ENCODE measurements at places on chromosomes 2 and 18.

DNA sequence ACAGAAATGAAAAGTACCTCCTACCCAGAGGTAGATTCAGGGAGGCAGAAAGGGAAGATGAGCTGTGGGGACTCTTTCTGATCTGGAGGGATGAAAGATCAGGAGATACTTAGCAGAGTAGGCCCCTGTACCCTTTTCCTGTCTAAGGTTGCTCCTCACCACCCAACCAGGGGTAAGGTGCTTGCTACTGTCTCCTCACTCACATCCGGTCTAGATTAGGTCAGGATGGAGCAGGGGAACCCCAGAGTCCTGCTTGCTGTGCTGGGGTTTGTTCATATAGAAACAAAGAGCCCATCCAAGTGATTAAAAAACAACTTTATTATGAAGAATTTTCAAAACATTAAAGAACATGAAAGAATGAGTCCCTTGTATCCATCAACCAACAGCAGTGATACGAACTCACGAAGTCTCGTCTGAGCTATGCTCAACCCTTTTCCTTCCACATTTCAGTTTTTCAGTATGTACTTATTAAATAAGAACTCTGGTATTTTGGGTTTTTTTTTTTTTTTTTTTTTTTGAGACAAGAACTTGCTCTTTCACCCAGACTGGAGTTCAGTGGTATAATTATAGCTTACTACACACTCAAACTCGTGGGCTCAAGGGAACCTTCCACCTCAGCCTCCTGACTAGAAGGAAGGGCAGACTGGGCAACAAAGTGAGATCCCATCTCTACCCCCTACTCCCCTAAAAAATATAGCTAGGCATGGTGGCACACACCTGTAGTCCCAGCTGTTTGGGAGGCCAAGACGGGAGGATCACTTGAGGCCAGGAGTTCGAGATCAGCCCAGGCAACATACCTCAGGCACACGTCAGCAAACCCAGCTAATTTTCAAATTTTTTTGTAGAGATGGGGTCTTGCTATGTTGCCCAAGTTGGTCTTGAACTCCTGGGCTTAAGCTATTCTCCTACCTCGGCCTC is 28.5 kb upstream of the MCFD2 start:
- DNase-seq: no peak

DNA sequence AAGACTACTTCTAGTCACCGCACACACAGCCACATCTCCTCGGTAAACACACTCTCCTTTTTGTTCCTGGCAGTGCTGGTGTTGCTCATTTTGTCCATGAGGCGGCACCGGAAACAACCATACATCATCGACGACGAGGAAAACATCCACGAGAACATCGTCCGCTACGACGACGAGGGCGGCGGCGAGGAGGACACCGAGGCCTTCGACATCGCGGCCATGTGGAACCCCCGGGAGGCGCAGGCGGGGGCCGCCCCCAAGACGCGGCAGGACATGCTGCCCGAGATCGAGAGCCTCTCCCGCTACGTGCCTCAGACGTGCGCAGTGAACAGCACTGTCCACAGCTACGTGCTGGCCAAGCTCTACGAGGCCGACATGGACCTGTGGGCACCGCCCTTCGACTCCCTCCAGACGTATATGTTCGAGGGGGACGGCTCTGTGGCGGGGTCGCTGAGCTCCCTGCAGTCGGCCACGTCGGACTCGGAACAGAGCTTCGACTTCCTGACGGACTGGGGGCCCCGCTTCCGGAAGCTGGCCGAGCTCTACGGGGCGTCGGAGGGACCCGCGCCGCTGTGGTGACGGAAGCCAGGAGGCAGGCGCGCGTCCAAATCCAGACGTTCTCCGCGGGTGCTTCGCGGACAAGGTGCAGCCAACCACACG is 221.0 kb downstream of the CDH20 start:
- DNase-seq: no peak

DNA sequence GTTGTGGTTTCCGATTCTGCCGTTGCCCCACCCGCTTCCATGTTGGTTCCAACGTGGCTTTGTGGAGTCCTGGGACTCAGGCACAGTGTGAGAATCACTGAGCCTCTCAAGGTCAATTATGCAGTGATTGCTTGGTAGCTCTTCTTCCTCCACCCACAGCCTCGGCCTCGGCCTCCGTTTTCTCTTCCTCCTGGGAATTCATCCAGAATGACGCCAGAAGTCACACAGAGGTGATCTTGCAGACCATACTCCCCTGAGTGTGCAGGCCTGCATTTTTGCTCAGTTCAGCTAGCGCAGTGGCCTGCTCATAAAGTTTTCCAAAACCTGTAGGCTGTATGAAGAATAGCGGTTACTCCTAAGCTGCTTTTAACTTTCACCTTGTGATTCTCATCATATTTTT is 273.3 kb downstream of the GBX2 start:
- DNase-seq: no peak

GRCh38 chr18:63191413-63191812 is 128.2 kb downstream of the BCL2 start:
- DNase-seq: no peak

DNA sequence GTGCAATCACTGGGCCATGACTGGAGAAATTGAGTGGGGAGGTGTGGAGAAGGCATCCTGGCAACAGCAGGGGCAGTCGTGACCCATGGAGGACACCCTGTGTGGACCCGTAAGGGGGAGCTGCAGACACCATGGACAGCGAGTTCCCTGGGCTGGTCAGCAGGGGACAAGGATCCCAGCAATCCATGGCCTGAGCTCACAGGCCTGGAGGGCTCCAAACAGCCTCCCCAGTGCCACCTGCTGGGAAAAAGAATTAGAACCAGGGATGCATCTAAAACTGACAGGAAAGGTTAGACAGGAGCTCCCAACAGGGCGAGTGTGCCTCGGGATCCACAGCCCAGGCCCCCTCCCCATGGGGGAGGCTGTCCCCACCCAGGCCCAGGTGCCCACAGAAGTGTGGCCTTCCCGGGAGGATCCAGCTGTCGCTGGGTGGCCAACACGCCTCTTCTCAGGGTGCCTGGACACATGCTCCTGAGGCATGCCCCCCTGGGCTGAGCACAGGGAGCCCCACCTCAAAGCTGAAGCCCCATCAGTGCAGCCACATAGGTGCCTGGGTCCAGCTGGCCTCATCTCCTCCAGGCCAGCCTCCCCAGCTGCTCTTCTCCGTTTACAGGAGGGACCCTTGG is 20.5 kb upstream of the KIF1A start:
- DNase-seq: no peak

GRCh38 chr2:232549655-232550353 is 553 bp downstream of the TIGD1 start:
- DNase-seq: no peak

GRCh38 chr2:73141896-73142295 is 29.1 kb upstream of the RAB11FIP5 start:
- DNase-seq: no peak

GRCh38 chr18:31491586-31491985 is 6.4 kb upstream of the DSG2 start:
- no peak for DNase-seq

- no peak for DNase-seq
Observed at GRCh38 chr2:108536911-108537310, 2.6 kb downstream of the LIMS1 start.

GRCh38 chr2:54899576-54900200 is 150.6 kb downstream of the RTN4 start:
- peak; percentile 94 for DNase-seq

- DNase-seq: no peak
Observed at GRCh38 chr2:12543076-12543977, 173.4 kb upstream of the TRIB2 start.

- no peak for DNase-seq
Observed at GRCh38 chr2:43790147-43790546, 16.3 kb downstream of the DYNC2LI1 start.

GRCh38 chr2:42112418-42112817 is 56.7 kb upstream of the EML4 start:
- no peak for DNase-seq

- no peak for DNase-seq
Observed at GRCh38 chr18:79872527-79873444, 75.0 kb downstream of the KCNG2 start.

DNA sequence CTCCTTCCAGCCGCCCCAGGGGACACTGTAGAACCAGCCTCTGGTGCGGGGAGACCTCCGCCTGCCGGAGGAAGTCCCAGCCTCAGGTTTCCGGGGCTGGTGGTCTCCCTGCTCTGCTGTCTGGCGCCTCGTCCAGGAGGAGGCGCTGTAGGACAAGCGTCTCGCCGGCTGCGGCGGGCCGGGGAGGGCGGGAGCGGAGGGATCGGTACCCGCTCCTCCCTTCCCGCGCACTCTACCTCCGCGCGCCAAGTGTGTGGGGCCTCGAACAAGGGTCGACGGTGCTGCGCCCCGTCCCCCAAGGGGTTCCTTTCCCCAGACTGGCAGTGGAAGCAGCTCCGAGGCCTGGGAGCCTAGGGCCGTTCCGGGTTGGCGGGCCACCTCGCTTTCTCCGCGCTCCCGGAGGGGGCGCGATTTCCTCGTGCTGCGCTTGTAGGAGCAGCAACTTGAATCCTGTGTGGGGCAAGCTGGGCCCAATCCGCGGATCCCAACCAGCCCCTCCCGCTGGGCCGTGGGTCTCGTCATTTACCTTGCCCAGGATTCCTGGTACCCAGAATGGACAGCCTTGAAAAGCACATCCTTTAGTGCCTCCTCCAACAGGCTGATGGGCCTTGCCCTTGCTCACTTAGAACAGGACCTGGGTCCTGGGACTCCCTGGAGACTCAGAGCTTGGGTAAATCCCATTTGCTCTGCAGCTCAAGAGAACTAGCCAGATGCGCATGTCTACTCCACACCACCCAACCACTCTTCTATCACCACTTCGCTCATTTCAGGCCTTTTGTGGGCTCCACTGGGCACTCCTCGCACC is 10.6 kb upstream of the HOXD4 start:
- peak; percentile 70 for DNase-seq

DNA sequence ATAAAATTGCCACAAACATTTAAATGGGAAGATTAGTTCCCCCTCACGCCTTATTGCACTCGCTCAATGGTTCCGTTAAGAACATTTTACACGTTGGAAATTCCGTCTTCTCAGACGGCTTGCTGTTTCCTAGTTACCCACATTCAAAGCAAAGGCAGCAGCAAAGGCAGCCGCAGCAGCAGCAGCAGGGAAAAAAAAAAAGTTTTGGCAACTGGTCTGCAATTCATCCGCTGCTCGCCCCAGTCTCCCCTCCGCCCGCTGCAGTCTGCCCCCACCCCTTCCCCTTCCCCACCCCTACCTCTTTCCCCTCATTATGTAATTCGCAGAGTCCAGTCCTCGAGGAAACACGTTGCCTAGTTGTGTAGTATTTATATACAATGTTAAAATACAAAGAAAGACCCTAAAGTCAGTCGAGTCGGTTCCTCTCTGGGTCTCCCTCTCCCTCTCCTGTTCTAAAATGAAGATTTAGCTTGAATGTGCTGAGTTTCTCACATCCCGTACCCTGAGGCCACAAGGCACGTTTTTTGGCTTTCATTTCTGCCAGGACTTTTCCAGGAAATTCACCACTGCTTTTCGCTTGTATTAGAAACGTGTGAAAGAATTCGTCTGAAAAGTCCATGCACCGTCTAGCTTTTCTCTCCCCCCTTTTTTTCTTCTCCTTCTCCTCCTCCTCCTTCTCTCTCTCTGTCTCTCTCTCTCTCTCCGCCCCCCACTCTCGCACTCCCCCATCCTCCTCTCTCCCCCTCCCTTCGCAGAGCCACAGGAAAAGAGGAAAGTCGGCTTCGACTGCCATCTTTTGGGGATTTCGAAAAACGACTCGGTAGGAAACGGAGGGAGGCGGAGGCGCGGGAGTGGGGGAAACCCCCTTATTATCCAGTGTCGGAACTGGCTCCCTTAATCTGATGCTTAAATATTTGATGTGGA is 140.0 kb downstream of the MEIS1 start:
- DNase-seq: peak; percentile 66

Measured in DMS 273 treated with DMSO at 0.1 percent for 48 hours (cell line).